Activated T-cell treated with anti-CD3 and anti-CD28 coated beads for 48 hours (primary cell): ENCODE measurements at places on chromosomes 7 and 10.

GRCh38 chr10:77989081-77989724 is 40.1 kb downstream of the POLR3A start:
- no peak for DNase-seq

- DNase-seq: no peak
Observed at GRCh38 chr10:33215154-33215553, 119.3 kb downstream of the NRP1 start.

- no peak for DNase-seq
Observed at GRCh38 chr7:100706672-100707311, 871 bp downstream of the POP7 start.

DNA sequence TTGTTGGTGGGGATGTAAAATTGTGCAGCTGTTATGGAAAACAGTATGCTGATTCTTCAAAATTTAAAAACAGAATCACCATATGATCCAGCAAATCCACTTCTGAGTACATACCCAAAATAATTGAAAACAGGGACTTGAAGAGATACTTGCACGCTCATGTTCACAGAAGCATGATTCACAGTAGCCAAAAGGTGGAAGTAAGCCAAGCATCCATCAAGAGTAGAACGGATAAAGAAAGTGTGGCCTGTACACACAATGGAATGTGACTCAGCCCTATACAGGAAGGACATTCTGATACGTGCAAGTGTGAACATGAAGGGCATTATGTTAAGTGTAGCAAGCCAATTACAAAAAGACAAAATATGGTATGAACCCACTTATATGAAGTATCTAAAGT is 696.7 kb upstream of the CELF2 start:
- no peak for DNase-seq

DNA sequence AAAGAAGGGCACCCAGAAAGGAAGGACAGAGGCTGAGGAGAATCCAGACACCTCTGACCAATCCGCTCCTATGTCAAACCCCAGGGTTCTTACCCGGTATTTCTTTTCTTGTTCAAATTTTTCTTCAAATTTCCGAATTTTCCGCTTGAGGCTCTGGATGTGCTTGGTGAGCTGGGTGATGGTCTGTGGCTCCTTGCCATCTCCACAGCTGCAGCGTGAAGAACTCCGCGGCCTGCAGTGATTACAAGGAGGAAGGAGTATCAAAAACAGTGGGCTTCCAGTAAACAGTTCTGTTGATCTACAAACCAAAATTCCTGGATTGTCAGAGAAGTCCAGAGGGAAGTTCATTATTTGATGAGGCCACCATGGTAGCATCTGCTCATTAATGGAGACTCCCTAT is 92.0 kb downstream of the PHYHIPL start:
- DNase-seq: no peak

- DNase-seq: no peak
Observed at GRCh38 chr10:12839941-12840611, 161.4 kb downstream of the CCDC3 start.
